ENCODE measurements at places on chromosomes 2 and 18.

DNA sequence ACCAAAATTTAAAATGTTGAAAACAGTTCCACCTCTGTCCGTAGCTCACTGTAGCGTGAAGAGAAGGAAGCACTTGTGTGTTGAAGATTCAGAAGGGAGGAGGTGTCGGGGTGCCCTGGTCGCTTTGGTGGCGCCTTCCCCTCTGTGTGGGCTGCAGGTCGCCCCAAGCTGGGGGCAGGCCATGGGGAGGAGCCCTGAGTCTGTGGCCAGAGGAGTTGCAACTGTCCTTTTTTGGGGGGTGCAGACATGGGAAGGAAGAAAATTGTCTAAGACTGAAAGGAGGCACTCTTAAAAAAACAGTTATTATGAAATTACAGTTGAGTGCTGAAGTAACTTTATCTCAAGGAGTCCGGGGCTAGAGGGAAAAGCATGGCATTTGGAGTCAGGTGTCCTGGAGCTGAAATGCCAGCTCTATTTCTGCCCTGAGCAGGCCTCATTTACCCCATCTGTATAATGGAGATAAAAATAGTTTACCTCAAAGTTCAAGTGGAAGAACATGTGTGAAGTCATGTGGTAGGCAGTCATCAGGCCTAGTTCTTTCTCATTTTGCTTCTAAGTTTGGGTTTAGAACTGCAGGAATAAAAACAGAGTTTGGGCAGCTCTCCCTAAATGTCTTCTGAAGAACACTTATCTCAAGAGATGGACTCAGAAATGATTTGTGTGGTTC is 82.1 kb downstream of the RNF144A start:
- no peak for DNase-seq

DNA sequence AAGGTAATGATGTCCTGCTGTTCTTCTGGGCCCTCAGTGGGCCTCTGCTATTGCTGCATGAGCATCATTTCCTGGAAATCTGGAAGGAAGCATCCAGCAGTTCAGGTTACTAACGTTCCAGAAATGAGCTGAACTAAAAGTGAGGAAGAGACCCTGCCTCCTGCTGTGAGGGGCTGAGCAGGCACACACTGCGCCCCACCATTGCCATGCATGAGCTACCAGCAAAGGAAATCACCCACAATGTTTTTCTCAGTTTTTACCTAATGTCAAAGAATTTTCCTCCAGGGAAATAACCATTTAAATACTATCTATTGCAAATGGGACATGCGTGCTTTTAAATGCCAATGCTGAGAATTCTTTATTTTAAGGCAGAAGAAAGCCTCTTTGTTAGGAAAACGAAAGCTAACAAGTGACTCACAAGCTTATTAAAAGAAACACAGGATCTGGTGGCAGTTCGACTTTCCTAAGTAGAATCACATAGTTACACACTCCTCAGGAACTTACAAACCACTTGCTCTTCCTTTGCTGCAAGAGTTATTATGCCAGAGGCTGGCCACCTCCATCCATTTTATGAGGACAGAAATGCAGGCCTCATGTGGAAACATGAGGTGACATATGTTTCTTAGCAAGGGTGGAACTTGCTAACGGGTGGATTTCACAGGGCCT is 152.6 kb upstream of the TTC39C start:
- DNase-seq, result no peak

DNA sequence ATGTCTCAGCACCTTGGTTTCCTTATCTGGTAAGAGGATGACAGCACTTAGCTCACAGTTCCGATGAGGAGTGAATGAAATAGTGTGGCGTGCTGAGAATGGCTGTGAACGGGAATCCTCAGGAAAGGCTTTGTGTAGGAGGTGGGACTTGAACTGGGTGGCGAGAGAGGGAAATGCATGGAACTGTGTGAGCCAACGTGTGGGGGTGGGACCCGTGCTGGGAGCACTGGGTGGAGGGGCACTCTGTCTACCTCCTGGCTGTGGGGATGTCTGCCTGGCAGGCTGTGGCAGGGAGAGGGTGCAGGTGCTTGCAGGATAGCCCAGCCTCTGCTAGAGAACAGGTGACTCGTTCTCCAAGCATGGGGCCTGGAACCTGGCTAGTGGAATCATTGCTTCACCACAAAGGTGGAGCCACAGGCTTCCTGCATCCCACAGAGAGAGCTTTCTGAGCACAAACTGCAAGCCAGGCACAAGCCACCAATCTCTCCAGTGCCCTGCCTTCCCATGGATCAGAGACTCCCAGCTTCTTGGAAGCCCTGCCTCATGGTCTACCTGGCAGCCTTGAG is 145.2 kb downstream of the CELF4 start:
- DNase-seq, result no peak

DNA sequence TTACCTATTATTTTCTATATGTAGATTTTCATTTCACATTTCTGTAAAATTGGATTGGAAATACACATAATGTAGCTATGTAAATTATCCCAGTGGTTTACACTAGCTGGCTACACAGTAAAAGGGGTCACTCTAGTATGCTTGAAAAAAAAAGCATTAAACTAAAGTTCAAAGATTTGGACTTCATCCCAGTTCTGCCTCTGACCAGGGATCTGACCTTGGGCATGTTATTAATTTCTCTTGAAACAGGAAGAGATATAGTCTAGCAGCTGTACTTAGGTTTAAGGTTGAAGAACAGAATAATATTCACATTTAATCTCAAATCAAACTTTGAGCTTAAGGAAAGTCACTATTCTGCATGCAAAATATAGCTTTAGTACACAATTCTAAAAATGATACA is 64.5 kb upstream of the RPE start:
- no peak for DNase-seq

DNA sequence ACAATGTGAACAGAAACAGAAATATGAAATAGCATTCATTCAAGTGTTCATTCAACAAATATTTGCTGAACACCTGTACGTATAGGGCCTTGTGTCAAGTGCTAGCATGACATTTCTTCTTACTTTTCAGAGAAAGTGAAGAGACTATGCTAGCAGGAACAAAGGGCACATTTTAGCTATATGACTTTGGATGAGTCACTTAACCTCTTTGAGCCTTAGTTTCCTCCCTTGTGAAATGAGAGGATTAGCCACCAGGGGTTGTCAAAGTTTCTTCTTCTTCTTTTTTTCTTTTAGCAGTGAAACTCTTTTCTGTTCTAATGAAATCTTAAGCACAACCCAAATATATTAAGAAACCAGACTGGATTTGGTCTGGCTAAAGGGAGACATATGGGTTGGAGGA is 53.1 kb downstream of the FIGN start:
- no peak for DNase-seq

GRCh38 chr2:238406221-238406997 is 20.3 kb upstream of the ASB1 start:
- no peak for DNase-seq

- DNase-seq, result no peak
These were observed 131.2 kb downstream of the TRIB2 start for GRCh38 chr2:12847694-12848575.

- DNase-seq, result no peak
These were observed 95.6 kb upstream of the NABP1 start for GRCh38 chr2:191582355-191582754.

- DNase-seq, result no peak
These were observed 222.9 kb downstream of the PTPRM start for GRCh38 chr18:7789856-7790552.

GRCh38 chr2:232789082-232789481 is 12.7 kb upstream of the KCNJ13 start:
- DNase-seq, result no peak

- DNase-seq, result no peak
These were observed 121.5 kb downstream of the LPIN1 start for GRCh38 chr2:11867926-11868325.

GRCh38 chr2:221571025-221571550 is 1.0 kb downstream of the EPHA4 start:
- no peak for DNase-seq

GRCh38 chr2:11738589-11739436 is 7.6 kb upstream of the LPIN1 start:
- DNase-seq, result peak; percentile 45

DNA sequence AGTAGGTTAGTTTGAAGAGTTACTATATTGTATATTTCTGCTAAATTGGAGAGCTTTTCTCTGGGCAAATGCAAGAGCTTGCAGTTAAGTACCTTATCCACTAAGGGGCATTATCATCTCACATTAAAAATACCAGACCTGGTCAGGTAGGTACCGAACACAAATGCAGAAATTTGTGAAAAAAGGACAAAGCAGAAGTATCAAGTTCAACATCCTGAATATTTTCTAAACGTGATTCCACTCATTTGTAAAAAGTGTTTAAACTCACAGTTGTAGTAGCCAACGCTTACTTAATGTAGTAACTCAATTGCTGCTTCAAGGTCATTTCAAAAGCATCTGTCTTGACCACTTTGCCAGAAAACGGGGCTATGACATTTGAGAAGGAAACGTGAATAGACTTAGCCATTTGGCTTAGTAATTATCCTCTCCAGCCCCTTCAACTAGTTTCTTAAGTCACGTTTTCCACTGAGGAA is 52.1 kb downstream of the CYRIA start:
- DNase-seq, result no peak

GRCh38 chr18:56276466-56276865 is 361.9 kb downstream of the TXNL1 start:
- no peak for DNase-seq

GRCh38 chr2:56192664-56193305 is 9.0 kb downstream of the CCDC85A start:
- DNase-seq, result no peak

GRCh38 chr18:79816092-79816491 is 18.4 kb downstream of the KCNG2 start:
- DNase-seq, result no peak

DNA sequence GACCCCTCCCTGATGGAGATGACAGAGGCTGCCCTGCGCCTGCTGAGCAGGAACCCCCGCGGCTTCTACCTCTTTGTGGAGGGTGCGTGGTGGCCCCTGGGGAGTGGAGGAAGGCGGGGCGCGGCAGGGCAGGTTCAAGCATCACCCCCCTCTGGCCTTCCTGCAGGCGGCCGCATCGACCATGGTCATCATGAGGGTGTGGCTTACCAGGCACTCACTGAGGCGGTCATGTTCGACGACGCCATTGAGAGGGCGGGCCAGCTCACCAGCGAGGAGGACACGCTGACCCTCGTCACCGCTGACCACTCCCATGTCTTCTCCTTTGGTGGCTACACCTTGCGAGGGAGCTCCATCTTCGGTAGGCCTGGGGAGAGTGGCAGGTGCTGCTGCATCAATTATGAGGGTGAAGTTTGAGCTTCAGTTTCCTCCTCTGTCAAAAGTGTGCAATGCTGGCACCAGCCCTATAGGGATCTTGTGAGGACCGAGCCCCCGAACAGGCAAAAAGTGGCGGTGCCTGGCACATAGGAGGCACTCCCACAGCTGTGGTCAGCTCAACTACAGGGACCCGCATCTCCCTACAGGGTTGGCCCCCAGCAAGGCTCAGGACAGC is 2.2 kb downstream of the ALPI start:
- DNase-seq, result no peak

GRCh38 chr2:129929321-129930290 is 49.9 kb upstream of the RAB6C start:
- no peak for DNase-seq

- DNase-seq, result no peak
These were observed 4.1 kb downstream of the XIRP2 start for GRCh38 chr2:166892397-166892796.

- DNase-seq, result no peak
These were observed 88.9 kb upstream of the SLC35G4 start for GRCh38 chr18:11520536-11520935.

DNA sequence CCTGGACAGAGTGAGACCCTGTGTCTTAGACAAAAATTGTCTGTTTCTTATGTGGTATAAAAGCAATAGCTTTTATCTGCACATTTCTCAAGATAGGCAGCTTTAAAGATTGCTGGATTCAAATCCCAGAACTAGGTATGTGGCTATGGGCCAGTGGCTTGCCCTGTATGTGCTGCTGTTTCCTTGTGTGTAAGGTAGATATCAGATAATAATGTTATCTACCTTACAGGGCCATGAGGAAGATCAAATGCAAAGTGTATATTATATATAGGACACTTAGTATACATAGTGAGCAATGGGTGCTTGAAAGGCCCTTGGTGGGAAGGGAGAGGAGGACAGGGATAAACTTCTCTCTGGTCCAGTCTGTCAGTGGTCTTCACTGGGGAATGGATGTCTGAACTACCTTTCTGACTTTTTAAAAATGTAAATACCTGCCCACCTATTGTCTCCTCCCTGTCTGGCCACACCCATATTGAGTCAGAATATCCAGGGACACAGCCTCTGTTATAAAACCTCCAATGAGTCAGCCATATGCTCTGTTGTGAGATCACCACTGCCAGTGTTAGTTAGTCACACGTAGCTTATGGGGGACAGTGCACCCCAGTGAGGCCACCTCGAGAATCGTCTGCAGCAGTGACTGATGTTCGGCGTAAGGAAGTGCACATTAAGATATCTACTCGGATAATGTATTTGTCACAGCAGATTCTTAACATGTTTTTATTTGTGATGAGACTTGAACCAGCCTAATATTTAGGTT is 383.4 kb downstream of the PTPRM start:
- no peak for DNase-seq

GRCh38 chr2:148177559-148177958 is 156.7 kb downstream of the MBD5 start:
- no peak for DNase-seq

DNA sequence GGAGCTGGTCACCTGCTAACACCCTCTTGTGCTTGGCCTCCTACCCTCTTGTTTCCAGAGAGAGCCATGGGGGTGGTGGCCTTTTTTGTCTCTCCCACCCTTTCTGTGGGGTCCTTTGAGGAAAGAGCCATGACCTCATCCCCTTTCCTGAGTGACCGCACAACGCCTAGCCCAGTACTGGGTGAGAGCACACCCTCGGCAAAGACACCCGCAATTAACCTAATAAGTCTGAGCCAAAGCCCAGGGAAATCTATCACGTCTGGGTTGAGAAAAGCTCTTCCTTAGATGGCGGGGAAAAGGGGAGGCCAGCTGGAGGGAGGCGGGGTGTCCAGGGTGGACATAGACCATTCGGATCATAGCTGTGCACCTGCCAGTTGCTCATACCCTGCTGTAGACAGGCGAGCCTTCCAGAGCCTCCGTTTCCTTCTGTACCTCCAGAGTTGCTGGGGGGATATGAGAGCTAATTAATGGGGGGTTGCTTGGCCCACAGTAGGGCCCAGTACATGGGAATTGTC is 93.7 kb upstream of the MCFD2 start:
- DNase-seq, result no peak

- no peak for DNase-seq
These were observed 345.3 kb downstream of the TSN start for GRCh38 chr2:122100756-122101155.

Data from heart left ventricle (tissue), 16 donors.